Stimulated activated CD4-positive, alpha-beta T cell treated with anti-CD3 and anti-CD28 coated beads, TNF-alpha, amount 100 ng/mL, for 4 hours (primary cell): ENCODE measurements at places on chromosomes 4 and X.
A peak's percentile ranks its signal among the peaks of the same experiment; 100 is the strongest.

DNA sequence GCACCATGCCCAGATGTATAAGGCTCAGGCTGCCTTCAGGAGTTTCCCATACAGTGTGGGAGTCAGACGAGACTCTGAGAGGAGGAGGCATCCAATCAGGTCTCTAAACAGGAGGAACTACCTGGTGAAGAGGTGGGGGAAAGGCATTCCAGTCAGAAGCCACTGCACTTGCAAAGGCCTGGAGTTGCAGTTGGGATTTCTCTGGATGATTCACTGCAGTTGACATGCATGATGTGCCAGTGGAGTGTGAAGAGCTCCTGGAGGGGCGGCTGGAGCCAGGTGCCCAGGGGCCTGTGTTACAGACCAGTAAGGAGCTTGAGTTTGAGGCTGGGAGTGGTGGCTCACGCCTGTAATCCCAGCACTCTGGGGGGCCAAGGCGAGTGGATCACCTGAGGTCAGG lies 339.1 kb downstream of the ARHGAP10 start:
- DNase-seq: no peak

DNA sequence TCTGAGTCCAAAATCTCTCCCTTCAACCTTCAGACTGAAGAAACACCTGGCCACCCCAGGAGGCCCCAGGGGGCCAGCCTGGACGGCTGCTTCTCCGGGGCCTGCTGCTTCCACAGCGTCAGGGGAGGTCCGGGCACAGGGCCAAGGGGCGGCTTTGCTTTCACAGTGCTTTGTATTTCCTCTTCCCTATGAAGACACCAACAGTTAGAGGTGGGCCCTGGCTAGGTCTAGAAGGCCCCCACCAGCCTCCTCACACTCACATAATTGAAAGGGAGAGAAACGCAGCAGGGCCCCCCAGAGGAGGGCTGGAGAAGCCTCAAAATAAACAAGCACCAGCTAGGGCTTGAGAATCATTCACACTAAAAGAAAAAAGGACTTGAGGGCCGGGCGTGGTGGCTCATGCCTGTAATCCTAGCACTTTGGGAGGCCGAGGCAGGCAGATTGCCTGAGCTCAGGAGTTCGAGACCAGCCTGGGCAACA lies 17.8 kb downstream of the SCD5 start:
- DNase-seq: no peak

- DNase-seq: no peak
Observed at GRCh38 chr4:159360549-159360948, 257.7 kb downstream of the RAPGEF2 start.

DNA sequence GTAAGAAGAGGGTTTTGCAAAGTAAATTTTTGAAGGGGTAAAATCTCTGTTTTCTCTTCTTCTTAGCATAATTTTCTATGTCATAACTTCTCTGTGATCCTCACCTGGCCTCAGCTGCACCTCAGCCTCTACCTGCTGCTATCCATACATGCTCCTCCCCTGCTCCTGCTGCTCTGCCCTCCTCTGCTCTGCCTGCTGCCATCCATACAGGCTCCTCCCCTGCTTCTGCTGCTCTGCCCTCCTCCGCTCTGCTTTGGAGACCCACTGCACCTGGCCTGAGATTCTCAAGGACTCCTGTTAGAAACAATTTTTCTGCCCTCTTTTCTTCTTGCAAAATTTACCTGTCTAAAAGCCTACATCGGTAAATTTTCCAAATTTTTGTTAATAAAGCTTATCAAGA lies 388.6 kb upstream of the PITX2 start:
- DNase-seq: no peak

- DNase-seq: no peak
Observed at GRCh38 chr4:146232131-146232722, 17.9 kb downstream of the REELD1 start.

DNA sequence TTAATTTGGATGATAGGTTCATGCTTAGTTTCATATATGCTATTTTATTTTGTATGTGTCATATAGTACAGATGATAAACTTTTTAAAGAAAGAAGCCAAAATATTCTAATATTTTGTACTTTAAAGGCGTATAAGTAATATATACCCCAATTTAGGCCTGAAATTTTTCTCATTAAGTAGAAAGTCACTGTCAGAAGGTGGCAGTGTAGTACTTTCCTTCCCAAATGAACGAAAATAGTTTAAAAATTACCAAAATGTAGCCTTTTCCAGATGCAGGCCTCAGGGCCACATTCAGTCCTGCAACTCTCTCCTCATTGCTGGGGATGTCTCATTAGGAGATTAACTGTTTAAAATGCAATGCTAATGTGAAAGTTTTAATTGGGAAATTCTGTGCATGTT lies 1263.6 kb downstream of the C4orf33 start:
- DNase-seq: no peak

- no peak for DNase-seq
Observed at GRCh38 chr4:170003071-170004070, 22.8 kb downstream of the MFAP3L start.

GRCh38 chrX:11908371-11908770 lies 150.3 kb downstream of the MSL3 start:
- no peak for DNase-seq

- peak; percentile 82 for DNase-seq
Observed at GRCh38 chrX:2608638-2609430, 82.3 kb upstream of the CD99 start.

- DNase-seq: no peak
Observed at GRCh38 chrX:21394792-21395191, 20.6 kb downstream of the CNKSR2 start.

- no peak for DNase-seq
Observed at GRCh38 chr4:169338241-169338640, 67.5 kb upstream of the SH3RF1 start.

- DNase-seq: no peak
Observed at GRCh38 chr4:148854203-148854602, 412.0 kb upstream of the NR3C2 start.

DNA sequence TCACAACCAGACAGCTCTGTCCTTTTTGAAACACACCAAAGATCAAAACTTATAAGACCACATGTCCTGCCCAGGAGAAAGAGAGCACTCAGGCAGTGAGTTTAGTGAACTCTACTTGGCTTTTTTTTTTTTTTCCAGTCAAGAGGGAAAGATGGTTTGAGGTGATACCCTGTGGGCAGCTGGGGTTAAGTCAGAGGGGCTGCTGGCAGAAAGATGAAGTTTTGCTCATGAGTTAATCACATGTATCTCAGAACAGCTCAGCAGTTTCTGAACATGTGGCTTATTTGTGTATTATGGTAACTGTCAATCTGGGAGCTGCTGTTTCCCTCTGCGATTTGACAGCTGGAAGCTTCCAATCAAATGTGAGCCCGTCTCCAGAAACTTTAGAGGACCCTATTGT lies 56.4 kb upstream of the MAP3K15 start:
- DNase-seq: no peak

- no peak for DNase-seq
Observed at GRCh38 chrX:3443184-3443583, 96.7 kb upstream of the MXRA5 start.

- DNase-seq: no peak
Observed at GRCh38 chr4:151415978-151416377, 7.0 kb downstream of the FHIP1A start.

DNA sequence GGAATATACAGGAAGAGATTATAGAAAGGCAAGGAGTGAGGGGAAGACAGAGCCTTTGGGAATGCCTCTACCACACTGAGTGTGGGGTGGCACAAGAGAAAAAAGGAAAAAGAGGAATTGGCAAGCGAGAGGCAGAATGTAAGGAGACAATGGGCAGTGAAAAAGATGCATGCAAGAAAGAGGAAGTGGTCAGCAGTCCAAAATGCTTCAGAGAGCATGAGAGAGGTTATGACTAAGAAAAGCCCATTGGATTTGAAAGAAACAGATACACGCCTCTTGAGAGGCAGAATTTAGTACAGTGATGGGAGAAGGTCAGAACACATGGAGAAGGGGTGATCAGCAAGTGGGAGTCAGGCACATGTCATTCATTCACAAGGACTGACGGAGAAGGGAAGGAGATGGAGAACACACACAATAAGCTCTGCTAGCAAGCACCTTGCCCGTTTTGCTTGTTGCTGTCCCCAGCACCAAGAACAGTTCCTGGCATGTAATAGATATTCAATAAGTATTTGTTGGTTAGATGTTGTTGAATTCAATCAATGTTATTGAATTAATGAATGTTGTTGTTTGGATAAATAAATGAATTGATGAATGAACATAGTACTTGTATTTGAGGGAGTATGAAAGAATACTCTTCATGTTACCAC lies 6.3 kb downstream of the DCHS2 start:
- no peak for DNase-seq

GRCh38 chr4:28211676-28212470 lies 1351.2 kb downstream of the STIM2 start:
- DNase-seq: no peak

GRCh38 chr4:79584352-79584751 lies 176.3 kb upstream of the GK2 start:
- no peak for DNase-seq

- no peak for DNase-seq
Observed at GRCh38 chr4:75736862-75737261, 12.5 kb downstream of the USO1 start.

DNA sequence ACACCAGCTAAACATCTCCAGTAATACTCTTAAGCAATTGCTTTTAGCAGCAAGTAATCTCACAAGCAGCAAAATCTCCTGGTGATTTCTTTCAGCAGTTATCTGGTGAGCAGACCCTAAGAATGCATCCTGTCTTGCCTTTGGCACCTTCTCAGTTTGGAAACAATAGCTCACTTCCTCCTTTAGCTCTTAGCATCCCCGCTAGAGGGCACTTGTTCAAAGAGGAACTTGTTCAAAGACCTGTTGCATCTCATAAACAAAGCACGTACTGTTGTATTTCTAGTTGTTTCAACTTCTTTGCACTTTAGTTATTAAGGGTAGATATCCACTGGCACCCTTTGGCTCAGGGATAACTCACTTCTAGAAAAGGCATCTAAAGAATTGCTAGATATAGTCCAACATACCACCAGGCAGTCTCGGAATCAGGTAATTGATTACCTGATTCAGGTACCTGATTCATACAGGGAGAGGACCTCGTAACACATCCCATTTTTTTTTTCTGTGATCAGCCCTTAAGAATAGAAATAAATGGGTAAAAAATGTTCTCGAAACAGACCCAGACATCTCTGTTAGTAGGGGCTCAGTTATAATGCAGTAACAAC lies 81.9 kb upstream of the QRFPR start:
- no peak for DNase-seq

- DNase-seq: no peak
Observed at GRCh38 chrX:43813898-43814297, 68.4 kb downstream of the MAOB start.

- DNase-seq: no peak
Observed at GRCh38 chrX:12922599-12922919, 16.1 kb downstream of the TLR8 start.

GRCh38 chr4:19947349-19947748 lies 304.4 kb upstream of the SLIT2 start:
- DNase-seq: no peak

GRCh38 chrX:69019073-69019890 lies 146.0 kb downstream of the PJA1 start:
- DNase-seq: no peak

DNA sequence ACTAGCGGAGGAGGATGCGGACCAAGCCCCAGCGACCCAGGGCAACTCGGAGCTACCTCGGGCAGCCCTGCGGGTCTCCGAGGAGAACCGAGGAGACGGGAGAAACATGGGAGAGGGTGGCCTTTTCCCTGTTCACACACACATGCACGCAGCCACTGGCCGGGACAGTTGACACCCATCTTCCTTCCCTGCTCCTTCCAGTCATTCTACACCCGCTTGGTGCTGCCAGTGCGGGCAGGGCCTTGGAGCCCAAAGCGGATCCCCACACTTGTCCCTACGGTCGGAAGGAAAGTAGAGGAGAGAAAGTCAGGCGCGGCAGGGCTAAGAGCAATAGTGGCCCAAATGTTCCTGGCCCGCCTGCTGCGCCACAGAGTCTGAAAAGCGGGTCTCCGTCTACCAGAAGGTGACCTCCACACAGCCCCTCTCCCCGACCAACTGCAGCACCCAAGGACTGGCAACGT lies 1.1 kb upstream of the PPP3CA start:
- DNase-seq: no peak

DNA sequence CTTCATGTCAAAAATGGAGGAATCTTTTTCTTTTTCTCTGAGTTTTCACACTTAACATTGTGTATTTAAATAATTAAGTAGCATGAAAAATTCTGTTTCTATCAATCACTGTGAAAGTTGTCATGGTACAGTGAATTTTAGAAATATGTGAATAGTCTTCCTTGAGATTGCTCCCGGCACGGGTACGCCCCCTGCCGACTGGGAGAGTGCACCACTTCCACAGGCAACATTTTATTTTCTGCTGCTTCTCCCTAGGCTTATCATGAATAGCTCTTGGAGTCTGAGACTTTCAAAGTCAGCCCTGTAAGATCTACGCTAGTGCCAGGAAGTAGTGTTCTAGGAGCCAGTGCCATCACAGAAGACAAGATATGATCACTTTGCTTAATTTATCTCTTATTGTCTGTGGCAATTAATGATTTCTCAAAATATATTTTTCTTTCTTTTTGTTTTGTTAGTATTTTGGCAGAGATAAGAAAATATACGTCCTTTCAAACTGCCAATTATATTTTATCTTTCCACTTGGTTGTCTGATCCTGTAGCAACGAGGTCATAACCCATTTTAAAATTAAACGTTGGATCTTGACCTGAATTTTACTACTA lies 763.8 kb upstream of the AADAT start:
- DNase-seq: no peak

GRCh38 chr4:99591757-99592156 lies 17.1 kb downstream of the MTTP start:
- no peak for DNase-seq

GRCh38 chr4:146182443-146182842 lies 6.9 kb downstream of the LSM6 start:
- DNase-seq: no peak

GRCh38 chrX:130179579-130180215 lies 7.9 kb downstream of the RAB33A start:
- no peak for DNase-seq

GRCh38 chr4:61831987-61832386 lies 631.9 kb downstream of the ADGRL3 start:
- no peak for DNase-seq

DNA sequence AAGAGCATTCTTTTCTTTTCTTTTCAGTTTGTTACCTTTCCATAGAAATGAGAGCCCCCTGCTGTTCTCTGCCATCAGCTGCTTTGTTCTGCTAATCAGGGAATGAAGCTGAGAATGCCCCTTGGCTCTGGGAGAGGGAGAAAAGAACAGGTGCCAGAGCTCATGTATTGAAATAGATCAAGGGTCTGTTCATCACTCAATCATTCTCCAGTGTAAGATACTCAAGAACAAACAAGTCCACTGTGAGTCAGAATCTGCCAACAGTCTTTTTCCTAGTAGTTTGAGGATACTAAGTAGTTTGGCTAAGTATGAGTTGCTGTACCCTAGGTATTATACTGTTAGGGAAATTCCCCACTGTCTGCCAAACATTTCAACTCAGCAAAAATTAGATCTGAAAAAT lies 144.3 kb downstream of the RTL3 start:
- no peak for DNase-seq

DNA sequence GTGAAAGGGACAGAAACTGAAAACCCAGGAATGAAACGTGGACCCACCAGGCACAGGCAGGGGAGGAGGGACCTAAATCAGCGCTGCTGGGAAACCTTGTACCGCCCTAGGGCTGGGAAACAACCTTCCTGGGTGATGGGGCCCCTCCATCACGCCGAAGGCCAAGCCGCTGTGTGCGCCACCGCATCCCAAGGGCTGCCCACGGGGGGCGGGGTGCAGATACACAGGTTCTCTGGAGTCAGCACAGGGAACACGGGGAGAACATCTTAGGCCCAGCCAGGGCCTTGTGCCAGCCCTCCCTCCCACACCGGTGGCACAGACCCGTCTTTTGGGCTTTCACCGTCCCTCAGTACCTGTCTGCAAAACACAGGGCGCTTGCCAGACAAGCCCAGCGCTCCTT lies 13.0 kb downstream of the UVSSA start:
- no peak for DNase-seq
